WERI-Rb-1 (cell line): ENCODE measurements at places on chromosomes 6 and 20.
A peak's percentile ranks its signal among the peaks of the same experiment; 100 is the strongest.

DNA sequence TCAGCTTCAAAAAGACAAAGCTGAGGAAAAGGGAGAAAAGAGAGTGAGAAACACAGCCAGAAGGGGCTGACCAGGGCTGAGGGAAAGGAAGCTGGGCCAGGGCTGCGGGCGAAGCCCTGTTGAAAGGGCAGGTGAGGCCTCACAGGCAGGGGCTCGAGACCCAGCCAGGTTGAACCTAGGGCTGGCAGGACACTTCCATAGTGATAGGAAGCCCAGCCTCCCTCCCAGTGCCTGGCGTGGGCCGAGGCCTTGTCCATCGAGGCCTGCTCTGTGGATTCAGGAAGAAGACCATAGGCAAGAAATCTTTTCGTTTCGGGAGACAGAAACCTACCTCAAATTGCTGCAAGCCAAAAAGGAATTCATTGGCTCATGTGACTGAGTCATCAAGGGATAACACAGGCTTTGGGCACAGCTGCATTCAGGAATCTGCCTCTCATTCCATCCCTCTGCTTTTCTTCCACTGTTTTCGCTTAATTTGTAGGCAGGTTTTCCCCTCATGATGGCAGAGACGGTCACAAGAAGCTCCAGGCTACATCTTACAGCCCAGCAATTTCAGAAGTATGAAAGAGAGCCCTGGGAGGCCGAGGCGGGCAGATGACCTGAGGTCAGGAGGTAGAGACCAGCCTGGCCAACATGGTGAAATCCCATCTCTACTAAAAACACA is 311.1 kb upstream of the SULF2 start:
- no peak for DNase-seq

DNA sequence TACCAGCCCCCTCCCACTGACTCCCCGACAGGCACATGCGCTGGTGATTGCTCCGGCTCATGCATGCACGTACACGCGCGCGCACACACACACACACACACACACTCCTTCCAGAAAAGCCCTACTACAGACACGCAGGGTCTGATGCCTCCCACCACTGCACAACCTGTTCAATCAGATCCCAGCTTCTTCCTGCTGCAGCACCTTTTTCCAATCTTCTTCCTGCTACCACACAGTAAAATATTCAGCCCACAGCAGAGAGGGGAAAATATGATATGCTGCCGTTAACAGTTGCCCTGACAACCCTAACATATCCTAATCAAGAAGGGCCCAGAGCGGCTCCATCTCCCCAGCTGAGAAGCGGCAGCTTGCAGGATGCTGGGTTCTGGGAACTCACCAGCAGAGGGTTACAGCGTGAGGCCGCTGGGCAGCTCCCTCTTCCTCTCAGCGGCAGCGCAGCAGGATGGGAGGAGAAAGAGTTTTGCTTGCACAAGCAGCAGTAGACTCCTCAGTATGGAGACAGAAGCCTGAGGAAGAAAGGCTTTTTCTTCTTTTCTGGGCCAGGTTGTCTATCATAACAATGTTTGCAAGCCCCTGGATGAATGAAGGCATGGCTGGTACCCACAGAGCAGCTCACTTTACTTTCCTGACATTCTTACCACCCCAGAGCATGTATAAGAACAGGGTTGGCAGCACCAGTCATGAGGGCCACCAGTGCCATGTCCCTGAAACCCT is 23.9 kb downstream of the MAP7 start:
- DNase-seq = peak; percentile 42

GRCh38 chr20:43925801-43926200 is 11.1 kb downstream of the TOX2 start:
- DNase-seq = no peak

DNA sequence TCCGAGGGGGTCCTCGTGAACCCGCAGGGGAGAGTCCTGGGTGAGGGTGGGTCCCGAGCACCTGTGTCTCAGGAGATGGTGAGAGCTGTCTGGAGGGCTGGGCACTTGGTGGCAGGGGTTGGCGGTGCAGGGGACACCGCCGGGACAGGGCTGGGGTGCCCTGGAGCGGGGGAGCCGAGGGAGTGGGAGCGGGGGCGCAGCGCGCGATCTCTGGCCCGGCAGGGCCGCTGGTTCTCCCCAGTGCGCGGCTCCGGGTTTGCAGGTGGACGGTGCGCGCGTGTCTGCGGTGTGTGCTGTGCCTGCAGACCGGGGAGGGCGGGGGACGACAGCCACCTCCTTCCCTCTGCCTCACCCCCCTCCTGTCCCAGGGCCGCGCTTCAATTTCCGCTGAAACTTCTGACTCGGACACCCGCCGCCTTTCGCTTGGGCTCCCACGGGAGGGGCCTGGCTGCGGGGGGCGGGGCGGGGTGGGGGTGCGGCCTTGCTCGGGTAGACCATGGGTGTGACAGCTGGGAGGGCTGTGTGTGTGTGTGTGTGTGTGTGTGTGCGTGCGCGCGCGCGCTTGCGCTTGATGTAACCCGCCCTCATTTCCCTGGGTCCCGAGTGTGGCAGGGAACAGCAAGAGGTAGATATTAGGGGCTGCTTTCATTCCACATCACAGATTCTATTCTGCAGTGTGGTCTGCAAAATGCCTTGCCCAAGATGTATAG is 1.2 kb downstream of the TRIB3 start:
- peak; percentile 78 for DNase-seq

- DNase-seq = peak; percentile 25
These were observed 145.6 kb downstream of the TBX18 start for GRCh38 chr6:84618836-84619235.

DNA sequence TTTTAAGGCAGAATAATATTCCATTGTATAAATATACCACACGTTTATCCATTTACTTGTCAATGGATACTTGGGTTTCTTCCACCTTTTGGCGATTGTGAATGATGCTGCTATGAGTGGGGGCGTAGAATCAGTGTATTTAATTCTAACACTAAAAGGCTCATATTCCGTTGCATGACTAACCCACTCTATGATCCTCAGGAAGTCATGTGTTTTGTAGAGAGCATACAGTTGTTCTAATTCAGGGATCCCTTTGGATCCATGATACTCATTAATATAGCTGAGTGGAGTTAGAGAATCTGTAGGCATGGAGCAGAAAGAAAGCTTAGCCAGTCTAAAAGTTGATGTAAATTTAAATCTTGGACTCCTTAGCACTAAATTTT is 74.2 kb upstream of the TMEM170B start:
- DNase-seq = no peak

DNA sequence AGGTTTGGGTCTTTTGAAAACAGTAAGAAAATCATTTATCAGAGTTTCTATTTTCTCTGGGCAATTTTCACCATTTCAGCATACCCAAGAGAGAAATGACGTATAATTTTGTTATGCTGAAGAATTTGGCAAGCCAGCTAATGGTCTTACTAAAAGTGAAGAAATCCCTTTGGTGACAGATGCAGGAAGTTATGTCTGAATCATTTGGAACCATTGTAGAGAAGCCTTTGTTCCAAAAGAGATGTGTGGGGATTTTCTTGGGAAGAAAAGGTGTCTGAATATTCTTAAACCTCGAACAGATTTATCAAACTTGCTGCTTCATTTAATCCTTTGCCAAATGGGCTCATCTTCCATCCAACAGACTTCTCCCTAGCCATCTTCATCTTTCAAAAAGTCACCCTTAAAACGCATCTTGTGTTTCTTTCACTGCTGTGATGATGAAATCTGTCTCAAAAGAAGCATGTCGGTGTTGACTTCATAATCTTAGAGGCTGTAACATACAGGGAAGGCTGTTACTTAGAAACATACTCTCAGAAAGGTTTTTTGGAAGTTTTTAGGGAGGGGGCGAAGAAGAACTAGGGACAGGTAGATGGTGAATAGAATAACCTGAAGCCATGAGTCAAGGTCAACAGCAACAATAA is 39.5 kb downstream of the CITED2 start:
- no peak for DNase-seq

GRCh38 chr6:44029444-44030185 is 97.6 kb downstream of the MRPL14 start:
- DNase-seq = peak; percentile 7

- DNase-seq = no peak
These were observed 83.9 kb downstream of the CDC5L start for GRCh38 chr6:44471271-44471981.

- peak; percentile 82 for DNase-seq
These were observed at the start of gene PABPC1L for GRCh38 chr20:44909872-44910689. PABPC1L (plus strand) TSS chr20:44910060; CDS start chr20:44910144, 84 bp downstream.

- no peak for DNase-seq
These were observed 29.7 kb upstream of the AFDN start for GRCh38 chr6:167797011-167797471.

- no peak for DNase-seq
These were observed 9.3 kb upstream of the FBXO9 start for GRCh38 chr6:53055873-53056272.

- DNase-seq = no peak
These were observed 148.4 kb upstream of the RIMS1 start for GRCh38 chr6:71737953-71738352.

DNA sequence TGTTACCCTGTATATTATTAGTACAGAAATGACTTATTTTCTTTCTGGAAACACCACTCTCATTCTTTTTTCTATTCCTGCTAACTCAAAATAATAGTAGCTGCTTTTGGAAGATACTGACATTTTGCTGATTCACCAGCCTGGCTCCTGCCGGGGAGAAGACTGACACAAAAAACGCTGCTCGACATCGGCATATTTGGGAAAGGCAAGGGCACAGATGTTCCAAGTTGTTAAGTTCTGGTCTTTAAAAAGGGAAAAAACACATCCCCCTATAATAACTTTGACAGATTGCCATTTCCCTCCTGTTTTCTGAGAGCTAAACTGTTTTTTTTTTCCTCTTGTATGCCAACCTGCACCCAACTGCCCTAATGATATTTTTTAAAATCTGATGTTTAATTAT is 55.4 kb downstream of the CTNNBL1 start:
- DNase-seq = no peak

GRCh38 chr20:764255-764654 is 4.0 kb downstream of the SLC52A3 start:
- no peak for DNase-seq

DNA sequence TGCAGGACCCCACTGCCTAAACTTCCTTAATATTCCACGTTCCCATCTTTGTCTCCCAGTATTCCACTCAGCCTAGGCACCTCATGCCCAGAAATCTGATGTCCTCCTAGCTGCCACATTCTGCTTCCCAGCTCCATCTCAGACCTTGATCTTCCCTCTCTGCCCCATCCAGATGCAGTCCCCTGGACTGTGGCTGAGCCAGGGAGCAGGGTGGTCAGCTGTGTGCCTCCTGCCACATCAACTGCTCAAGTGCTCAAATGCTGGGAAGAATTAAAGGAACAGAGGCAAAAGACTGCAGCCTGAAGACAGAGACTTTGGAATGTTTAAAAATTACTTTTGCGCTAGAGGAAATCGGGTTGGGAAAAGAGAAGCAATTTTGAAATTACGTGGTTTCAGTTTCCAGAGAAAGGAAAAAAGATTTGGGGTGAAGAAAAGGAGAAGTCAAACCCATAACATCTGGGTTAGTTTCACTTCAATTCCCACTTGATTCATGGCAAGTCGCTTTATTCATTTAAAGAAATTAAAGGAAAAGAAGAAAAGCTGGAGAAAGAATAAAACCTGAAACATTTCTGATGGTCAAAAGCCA is 704.8 kb downstream of the PTPRT start:
- no peak for DNase-seq

DNA sequence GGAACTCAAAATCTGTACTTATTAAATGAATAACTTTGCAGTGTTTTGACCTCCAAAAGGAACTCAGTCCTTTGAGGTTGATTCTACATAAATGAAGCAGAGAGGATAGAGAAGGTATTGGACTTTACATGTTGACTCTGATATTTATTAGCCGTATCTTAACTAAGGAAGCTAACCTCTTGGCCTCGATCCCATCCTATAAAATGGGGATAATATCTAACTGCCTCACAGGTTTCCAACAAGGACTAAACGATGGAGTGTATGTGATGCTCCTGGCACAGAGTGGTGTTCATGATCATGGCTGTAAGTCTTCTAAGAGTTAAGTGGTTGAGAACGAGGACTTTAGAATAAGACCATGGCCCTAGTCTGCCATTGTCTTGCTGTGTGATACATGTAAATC is 24.2 kb upstream of the MAP3K4 start:
- no peak for DNase-seq

DNA sequence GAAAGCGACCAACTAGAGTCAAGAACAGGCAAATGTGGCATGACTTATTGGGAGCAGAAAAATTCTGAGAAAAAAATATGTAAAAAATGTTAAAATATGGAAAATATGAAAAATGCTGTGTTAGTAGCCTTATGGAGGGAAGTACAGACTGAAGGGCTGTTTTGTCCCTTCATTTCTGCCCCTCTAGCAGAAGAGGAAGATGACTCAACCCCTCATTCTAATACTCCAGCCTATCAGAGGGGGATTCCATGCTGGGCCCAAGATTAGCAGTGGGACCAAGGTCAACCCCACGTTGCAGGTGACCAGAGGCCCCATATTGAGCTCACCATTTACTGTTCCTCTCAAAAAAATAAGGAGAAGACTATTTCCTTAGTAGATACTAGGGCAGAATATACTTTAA is 8.4 kb downstream of the MUC21 start:
- DNase-seq = no peak

DNA sequence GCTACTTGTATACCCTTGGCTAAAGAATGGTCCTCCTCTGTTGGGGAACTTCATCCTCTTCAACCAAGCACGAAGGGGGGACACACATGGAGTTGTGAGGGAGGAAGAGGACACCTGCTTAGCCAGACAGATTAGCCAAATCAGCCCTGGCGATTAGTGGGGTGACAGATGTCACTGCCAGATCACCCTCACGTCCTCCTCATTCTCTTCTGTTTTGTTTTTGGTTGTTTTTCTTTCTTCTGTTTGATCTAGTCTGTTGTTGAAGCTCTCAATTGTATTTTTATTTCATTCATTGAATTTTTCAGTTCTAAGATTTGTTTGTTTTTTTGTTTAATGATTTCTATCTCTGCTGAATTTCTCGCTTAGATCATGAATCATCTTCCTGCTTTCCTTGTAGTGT is 27.5 kb upstream of the NKX2-4 start:
- peak; percentile 6 for DNase-seq

GRCh38 chr6:30769088-30769852 is 24.9 kb upstream of the IER3 start:
- DNase-seq = peak; percentile 54

DNA sequence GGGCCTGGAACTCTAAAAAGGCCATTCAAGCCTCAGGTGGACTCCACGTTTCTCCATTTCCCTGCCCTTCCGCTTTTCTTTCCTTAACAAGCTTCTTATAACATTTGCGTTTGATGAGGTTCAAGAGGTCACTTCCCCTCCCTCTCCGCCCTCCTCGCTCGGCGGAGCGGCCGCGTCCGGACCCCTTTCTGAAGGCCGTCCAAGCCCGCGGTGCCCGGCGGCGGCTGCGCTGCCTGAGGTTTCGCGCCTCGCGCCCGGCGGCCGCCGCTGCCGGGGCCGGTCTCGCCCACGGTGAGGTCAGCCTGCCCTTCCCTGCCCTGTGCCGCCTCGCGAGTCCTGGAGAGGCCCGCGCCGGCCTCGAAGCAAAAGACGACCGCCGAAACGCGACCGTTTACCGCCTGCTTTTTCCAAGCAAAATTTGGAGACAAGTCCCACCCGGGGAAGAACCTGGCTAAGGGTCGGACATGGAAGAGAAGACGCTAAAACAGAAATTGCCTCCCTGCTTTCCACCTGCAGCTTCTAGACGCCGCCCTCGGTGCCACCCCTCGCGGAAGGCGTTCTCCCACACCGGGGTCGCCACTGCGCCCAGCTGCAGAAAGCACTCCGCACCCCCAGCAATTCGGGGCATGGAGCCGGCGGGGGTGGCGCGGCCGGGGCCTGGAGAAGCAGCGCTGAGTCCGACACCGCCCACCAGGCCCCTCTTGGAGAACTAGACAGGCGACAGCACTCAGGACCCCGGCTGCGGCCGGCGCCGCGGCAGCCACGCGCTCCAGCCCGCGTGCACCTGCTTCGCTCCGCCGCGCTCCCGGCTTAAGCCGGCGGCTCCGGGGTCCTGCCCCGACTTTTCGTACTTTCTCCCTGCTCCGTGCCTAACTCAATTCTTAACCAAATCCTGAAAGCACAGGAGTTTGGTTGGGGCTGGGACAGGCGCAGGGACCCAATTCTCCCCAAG is 11.0 kb upstream of the FOXF2 start:
- no peak for DNase-seq
